ENCODE measurements at places on chromosomes 6 and 20.

- no peak for DNase-seq
Measured at GRCh38 chr20:16664020-16664419, 65.8 kb upstream of the SNRPB2 start.

- DNase-seq = no peak
Measured at GRCh38 chr6:167100241-167100674, 22.6 kb upstream of the CCR6 start.

DNA sequence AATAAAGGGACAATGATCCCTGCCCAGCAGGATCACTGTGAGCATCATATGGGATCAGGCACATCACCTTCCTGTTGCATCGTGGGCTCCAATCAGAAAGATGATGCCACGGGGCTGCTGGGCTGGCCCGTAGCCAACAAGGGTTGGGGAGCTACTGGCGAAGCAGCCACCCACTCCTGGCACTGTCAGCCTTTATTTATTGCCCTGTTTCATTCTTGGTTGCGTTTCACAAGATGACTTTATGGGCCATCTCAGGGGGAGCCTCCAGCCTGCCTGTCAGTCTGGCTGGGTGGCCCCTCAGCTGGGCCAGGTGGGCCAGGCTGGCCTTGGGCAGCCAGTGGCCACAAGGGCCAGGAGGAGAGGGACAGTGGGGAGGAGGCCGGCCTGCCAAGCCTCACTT, 17.3 kb downstream of the VSTM2L start:
- DNase-seq = no peak

DNA sequence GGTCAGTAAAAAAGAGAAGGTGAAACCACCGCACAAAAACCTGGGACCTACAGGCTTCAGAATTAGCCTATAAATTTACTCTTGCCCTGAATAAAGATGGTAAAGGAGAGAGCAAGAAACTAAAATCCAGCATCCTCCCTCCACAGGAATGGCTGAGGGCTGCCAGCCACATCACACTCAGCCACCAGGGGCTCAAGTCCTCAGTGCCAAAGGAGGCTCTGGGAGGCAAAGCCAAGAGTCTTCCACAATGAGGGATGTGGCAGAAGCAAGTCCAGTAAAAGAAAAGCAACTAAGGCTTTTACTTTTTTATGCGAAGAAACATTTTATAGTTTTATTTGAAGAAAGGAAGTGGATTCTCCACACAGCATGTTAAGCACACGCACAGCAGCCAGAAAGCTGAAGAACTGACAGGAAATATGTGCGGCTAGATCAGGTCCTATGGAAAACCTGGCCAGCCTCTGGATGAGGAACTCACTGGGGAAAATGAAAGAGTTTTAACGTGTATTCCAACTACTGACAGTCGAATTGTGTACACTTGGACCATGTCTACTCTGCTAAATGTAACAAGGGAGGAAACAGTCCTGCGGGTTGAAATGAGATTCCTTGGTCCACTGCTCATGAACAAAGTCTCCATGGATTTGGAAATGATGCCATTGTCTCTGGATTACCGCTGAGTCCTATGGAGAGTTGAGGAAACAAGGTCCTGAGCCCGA, 219.4 kb upstream of the SSTR4 start:
- DNase-seq = no peak

Data from NCI-H2029 (cell line).